ENCODE measurements at places on chromosomes 11 and 22.

DNA sequence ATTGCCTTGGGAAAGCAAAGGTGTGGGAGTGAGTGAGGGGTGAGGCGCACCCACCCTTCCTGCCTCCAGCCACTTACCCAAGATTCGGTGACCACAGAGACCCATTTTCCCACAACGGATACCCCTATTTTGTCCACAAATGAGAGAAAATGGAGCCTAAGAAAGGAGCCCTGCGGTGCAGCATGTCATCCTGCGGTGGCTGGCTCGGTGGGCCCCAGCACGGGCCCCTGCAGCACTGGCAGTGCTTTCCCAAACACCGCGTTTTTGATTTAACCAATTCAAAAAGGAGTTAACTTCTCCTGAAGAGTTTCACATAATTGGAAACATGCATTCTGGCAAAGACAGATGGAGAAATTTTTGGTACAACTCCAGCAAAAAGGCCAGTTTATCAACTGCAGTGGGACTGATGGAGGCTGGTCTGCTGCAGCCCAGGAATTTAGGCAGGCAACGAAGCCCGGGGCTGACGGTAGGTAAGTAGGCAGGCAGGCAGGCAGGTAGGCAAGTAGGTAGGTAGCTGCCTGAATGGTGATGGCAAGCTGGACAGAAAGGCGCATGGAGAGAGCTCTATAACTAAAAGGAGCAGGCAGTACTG lies 84.2 kb downstream of the FDX1 start:
- no peak for DNase-seq

- no peak for DNase-seq
These were observed 840.2 kb upstream of the CNTN5 start for GRCh38 chr11:98180511-98180910.

- DNase-seq: peak; percentile 72
These were observed 4.7 kb downstream of the KLHL35 start for GRCh38 chr11:75428281-75428724.

GRCh38 chr11:9176550-9176949 lies 85.2 kb upstream of the SCUBE2 start:
- DNase-seq: no peak

- DNase-seq: no peak
These were observed 145.9 kb downstream of the GRIK4 start for GRCh38 chr11:120657306-120658070.

- DNase-seq: no peak
These were observed 208.9 kb downstream of the OPCML start for GRCh38 chr11:133323354-133323753.

DNA sequence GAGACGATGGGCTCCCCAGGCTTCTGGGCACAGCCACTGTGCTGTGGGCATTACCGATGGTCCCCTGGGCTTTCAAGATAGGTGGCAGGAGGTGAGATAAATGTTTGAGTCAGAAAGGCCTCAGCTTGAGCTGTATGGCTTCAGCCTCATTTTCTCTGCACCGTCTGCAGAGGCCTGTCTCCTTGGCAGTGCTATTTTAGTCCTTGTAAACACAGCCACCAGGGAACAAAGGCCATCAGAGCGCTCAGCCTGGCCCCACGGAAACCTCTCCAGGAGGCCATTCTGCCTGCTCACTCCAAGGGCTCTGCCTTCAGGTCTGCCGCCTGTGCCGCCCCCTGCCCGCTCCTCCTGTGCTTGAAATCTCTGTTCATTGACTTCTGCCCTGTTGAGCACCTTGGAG lies 1424.9 kb downstream of the TBC1D22A start:
- no peak for DNase-seq

DNA sequence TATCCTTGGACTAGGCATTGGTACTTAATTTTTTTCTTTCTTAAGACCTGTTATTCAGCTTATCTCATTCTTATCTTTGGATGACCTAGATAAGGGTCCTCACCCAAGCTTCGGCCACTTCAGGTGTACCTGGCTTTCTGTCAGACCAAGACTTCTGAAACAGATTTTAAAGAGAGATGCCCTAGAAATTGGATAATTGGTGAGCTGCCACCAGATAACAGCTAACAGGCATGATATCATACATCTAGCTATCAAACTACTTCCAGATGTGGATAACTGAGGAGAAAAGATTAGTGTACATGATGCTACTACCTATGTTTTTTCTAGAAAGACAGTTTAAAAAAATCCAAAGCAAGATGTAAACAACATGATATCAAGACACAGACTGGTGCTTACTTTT lies 52.9 kb downstream of the FZD4 start:
- no peak for DNase-seq

DNA sequence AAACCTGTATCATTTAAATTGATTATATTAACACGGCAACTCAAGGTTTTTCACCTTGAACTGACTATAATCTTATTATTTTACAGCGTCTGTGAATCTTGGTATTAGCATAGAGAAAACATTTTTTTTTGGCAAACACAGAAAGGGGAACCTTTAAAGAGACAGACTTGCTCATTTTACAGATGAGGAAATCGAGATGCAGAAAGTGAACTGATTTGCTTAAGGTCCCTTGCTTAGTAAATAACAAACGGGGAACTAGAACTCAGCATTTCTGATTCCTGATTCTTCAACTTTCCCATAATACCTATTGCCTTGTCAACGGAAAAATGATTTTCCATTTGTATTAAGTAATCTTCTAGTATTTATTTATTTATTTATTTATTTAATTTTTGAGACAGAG lies 33.2 kb upstream of the CECR2 start:
- no peak for DNase-seq

DNA sequence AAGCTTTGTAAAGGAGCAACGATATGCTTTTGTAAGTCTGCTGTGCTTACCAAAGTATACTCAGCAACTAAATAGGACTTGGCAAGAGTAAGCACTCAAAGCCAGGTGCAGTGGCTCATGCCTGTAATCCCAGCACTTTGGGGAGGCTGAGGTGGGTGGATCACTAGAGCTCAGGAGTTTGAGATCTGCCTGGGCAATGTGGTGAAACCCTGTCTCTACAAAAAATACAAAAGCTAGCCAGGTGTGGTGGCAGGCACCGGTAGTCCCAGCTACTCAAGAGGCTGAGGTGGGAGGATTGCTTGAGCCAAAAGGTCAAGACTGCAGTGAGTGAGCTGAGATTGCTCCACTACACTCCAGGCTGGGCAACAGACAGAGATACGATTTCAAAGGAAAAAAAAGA lies 67.5 kb downstream of the PAK1 start:
- DNase-seq: no peak

DNA sequence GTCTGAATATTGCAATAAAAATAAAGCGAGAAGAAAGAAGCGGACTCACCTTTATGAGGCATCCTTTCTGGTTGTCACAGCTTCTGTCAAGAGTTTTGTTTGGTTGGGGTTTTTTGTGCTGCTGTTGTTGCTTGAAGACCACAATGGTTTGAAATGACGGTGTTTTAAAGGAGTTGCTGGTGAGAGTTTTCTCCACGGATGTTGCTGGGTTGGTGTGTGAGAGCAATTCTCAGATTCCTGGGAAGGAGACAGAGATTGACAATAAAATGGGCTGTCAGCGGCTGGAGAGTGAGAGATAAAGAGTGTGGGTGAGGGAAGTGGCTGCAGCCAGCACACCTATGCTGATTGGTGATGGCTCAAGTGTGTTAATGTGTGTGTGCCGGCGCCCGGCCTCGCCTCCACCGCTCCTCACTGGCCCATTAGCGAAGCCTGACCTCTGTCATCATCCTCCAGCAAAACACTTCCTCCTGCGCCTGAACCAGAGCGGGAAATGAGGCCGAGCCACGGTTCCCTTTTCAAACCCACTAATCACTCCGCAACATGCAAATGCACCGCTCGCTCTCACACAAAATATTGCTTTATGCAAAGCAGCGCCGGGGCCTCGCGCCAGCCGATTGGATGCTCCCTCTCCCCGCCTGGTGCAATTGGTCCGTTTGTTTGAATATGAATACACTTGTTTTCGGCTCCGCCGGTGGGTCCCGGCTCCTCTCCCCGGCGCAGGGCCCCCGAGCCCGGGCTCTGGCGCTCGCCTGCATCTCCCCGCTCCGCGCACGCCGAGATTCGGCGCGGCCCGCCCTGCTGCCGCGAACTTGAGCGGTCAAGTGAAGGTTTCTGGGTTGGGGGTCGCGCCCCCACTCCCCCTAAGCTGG lies at the start of gene PAX6:
PAX6 (minus strand) TSS at position 544 of the 869 bp plus-strand sequence. CDS start 4,911 bp downstream, outside the sequence.
- DNase-seq: peak; percentile 21

DNA sequence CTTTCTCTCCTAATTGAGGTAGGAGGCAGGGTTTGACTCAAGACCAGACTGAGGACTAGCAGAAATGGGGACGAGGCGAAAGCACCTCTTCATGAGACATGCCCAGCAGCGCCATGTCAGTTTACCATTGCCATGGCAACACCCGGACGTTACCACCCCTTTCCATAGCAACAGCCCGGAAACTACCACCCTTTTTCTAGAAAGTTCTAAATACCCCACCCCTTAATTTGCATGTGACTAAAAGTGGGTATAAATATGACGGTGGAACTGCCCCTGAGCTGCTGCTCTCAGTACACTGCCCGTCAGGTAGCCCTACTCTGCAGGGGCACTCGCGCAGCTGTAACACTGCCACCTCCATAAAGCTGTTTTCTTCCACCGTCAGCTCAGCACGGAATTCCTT lies 5.9 kb upstream of the RAC2 start:
- no peak for DNase-seq

GRCh38 chr22:43109511-43109910 lies 1.0 kb upstream of the BIK start:
- DNase-seq: no peak

GRCh38 chr11:73213196-73214143 lies 4.6 kb upstream of the P2RY2 start:
- DNase-seq: no peak

DNA sequence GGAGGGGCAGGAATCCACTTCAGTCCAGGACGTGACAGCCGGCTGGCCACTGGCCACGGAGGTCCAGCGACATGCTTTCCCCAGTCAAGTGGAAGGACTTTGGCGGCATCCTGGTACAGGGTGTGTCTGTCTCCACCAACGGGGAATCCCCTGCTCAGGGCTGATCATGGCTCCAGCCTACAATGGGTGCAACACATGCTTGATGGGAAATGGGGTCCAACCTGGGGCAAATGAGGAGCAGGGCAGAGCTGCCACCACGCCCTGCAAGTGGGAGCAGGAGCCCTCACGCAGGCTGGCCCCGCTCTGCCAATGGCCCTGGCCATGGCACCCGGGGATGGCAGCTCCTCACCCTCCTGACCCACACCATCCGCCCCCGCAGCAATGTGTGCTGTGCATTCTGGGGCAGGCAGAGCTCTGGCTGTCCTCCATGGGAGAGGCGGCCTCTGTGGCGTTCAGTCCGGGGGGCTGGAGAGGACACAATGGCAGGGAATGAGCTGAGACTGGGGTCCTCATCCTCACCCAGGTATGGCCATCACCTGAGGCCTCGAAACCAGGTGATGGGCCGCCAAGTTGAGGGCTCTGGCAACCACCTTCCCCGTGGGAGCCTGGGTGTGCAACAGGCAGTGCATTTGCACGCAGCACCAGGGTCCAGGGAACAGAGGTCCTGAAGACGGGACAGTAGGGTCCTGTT lies 5.8 kb upstream of the SEPTIN5 start:
- DNase-seq: no peak

DNA sequence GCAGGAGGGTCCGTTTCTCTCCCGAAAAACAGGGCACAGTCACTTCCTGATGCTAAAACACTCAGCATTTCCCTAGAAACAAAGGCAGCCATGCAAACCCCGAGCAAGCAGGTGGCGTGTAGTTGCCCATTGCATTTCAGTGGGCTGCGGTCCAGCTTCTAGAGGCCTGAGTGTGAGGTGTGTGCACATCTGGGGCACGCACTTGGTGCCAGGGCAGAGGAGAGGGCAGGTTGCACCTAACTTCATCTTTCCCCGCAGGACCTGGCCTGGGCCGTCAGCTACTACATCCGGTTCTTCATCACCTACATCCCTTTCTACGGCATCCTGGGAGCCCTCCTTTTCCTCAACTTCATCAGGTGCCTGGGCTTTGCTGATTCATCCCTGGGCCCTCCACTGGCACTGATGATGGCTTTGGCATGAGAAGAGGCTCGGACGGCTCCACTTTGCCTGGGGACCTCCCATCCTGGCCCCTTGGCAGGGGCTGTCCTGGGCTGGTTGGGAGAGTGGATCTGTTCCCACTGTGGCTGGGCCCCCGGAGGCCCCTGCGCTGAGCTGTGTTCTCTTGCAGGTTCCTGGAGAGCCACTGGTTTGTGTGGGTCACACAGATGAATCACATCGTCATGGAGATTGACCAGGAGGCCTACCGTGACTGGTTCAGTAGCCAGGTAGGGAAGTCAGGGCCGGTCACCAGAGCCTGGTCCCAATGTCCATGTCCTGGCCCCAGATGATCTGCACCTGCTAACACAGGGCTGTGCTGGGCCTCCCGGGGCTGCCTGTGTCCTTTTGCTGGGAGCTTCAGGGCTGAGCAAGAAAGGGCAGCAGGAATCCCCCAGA lies 28.4 kb downstream of the FADS3 start:
- no peak for DNase-seq

DNA sequence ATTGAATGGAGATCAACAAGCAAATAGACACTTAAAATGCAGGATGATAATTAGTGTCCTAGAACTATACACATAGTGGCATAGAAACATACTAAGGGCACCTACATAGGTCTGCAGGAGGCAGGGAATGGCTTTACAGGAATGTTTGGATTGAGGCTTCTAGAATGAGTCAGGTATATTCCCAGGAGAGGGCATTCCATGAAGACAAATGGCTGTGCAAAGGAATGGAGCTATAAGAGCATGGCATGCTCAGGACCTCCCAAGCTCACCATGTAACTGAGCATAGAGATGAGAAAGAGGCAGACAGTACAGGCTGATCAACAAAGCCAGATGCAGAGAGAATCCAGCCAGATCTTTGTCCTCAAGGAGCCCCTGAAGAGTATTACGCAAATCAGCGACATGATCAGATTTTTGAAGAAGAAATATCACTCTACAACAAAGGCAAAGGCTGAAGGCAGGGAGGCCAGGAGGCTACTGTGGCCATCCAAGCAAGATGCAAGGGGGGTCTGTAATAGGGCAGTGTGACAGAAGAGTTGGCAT lies 211.1 kb upstream of the MTNR1B start:
- DNase-seq: no peak

DNA sequence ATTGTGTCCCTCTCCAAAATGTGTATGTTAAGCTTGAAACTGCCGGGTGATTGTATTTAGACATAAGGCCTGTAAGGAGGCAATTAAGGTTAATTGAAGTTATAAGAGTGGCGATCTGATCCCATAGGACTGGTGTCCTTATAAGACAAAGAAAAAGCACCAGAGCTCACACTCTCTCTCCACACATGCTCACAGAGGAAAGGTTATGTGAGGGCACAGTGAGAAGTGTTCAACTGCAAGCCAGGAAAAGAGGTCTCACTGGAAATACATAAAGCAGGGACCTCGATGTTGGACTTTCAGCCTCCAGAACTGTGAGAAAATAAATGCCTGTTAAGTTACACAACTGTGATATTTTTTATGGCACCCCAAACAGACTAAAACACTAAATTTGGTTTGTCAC lies 1233.8 kb upstream of the CNTN5 start:
- no peak for DNase-seq

Data from stimulated activated CD4-positive, alpha-beta T cell treated with anti-CD3 and anti-CD28 coated beads, Interleukin-12 subunit alpha, Interleukin-12 subunit beta, amount 100 ng/mL, for 24 hours (primary cell).